Myocyte (in vitro differentiated cells): ENCODE measurements at places on chromosomes 2 and 18. TPM values are rescaled to one million over a fixed set of nuclear protein-coding genes. Genes with fewer than 3 reads are reported as not detected.

The PRSS56 gene
- total RNA-seq, result 2.5 and 6.5 TPM in 2 replicates

The IL36B gene
- total RNA-seq, result not detected in 2 replicates

The TMEFF2 gene
- 4.8 and 6.5 TPM in 2 replicates for total RNA-seq

The GALR1 gene
- not detected in 2 replicates for total RNA-seq

The HOXD13 gene
- total RNA-seq, result not detected in 2 replicates

The C2orf81 gene
- 0.26 and 1.4 TPM in 2 replicates for total RNA-seq

The EVA1A gene
- total RNA-seq, result 3.2 and 4.4 TPM in 2 replicates

The REG3A gene
- not detected in 2 replicates for total RNA-seq

DNA sequence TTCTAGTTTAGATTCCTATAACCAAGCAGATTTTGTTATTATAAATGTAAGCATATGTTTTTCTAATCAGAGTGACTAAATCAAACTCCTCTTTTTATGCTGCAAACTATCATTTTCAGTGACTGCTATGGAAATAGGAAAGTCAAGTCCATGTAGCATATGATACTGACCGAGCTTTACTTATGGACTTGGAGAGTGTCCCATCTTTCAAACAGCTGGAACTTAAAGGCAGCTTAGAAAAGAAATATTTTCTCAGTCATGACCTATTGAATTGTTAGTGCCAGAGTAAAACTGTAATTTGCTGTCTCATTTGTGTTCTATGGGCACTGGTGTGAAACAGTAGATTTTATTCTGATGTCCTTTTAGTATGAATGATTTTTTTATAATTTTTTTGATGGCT lies 76.7 kb downstream of the PHLPP1 start:
- no peak for DNase-seq

GRCh38 chr2:240387669-240388358 lies 47.6 kb upstream of the GPC1 start:
- peak; percentile 99 for DNase-seq

GRCh38 chr2:38497670-38498037 lies 105.1 kb downstream of the HNRNPLL start:
- no peak for DNase-seq

DNA sequence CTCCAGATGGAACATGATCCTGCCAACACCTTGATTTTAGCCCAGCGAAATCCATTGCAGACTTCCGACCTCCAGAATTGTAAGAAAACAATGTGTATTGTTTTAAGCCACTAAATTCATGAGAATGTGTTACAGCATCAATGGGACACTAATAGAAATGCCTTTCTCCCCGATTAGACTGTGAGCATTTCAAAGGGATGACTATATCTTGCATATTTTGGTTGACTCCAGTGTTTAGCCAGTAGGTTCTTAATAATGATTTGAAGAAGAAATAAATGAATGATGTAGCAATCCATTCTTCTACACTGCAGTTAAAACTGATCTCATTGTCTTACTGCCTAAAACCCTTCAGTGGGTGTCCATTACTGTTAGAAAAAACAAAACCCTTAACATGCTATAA lies 67.4 kb upstream of the ACVR1C start:
- peak; percentile 40 for DNase-seq

DNA sequence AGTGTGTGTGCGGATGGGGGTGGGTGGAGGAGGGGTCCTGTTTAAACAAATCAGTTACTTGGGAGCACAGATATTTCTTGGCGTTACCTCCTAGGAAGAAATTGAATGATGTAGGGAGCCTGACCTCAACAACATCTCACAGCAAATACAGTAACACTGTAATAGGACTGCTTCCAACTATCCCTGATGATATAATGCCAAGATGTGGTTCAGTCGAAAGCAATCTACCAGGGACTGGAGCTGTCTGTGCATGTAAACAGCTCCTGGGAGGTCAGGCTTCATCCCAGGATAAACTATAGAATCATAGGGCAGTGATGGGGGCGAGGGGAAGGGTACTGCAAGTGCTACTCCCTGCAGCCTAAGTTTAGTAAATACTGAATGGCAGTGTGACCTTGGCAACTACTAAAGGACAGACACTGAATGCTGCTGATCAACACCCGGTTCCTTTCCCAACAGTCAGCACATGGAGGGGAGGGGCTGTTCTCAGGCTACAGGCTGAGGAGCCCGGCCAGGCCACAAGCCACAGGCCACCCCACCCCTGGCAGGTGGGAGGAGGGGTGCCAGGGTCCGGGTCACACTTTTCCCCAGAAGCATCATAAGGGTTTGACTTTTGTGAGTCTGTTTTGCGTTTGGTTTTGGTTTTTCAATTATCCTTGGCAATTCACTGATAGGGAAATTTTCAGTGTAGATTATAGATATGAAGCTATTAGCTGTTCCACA lies 85.3 kb upstream of the ZNF397 start:
- DNase-seq, result peak; percentile 78

DNA sequence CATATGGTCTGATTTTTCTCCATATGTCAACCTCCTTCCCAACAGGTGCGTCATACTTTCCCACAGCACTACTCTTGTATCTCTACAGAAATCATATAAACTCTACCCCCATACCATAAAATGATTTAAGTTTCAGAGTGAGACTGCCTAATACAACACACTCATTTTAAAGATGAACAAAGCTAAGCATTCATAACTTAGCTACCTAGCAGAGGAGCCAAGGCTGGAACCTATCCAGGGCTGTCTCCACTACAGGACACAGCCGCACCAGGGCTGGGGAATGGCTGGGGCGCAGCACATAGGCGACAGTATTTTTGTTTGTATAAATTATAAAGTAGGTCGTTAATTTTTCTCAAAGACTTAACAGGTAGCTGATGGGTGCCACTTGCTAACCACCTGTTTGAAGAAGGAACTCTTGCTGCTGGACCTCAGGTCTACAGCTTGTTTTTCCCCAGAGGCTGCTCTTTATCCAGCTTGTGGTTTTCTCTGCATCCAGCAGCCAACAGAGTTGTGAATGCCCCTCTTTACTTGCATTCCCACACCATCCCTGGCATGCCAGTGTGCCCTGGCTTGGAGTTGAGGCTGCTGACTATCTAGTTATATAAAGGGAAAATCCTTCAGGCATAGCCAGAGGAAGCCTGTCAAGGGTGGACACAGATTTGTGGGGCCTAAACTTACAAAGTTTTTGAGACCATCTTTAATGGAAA lies 62.0 kb downstream of the HNRNPLL start:
- no peak for DNase-seq

- DNase-seq, result peak; percentile 78
Observed at GRCh38 chr2:164737612-164738081, 104.0 kb downstream of the COBLL1 start.

DNA sequence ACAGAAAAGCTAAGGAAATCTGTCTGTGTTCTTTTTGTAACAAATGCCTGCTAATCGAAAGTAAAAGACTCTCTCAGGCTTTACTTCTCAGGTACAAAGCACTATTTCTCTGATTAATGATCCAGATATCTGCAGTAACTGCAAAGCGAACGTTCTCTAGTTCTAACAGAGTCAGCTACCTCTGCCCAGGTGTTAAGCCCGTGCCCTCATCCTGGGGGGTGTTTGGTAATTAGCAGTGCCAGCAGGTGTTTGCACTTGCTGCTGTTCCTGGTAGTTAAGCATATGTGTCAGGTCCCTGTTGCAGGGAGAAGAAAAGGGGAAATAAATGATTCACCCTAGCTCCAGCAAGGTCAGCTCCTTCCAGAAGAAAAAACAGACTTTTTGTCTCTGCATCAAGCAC lies 58.8 kb upstream of the CRIM1 start:
- no peak for DNase-seq

DNA sequence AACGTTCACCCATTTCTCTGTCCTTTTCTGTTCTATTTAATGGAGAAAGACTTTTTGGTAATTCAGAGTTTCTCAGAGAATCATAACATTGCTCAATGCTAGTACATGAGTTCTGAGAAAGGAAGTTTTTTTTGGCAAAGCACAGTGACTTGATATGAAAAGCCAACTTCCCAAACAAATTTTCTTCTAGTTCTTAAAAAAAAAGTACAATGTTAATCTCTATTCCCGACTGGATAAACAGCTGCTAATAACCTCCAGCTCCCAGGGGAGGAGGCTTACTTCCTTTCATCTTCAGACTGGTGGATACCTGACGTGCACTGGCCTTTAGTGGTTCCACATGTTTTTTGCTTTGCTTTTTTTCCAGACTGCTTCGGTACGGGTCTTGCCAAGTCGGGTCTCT lies 284.6 kb upstream of the CCDC68 start:
- peak; percentile 57 for DNase-seq

- no peak for DNase-seq
Observed at GRCh38 chr2:222424729-222425671, 657 bp downstream of the SGPP2 start.

- no peak for DNase-seq
Observed at GRCh38 chr2:15980605-15981098, 40.3 kb downstream of the MYCN start.

DNA sequence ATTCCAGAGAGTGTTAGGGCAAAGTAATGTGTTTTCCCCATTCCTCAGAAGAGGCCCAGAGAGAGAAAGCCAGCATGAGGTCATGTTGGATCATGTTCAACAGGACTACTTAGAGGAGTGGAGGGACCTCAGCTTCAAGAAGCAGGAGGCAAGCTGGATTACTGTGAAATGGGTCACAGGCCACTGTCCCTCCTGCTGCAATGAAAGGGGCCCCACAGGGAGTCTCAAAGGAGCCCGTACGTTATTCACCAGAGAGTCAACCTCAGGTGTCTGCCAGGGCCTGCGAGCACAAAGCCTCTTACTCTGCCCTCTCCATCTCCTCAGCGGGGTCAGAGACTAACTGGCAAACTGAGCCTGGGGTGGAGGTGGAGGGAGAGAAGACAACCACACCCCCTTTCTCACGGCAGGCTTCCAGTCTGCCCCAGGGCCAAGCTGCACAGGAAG lies 27.2 kb upstream of the ACYP2 start:
- DNase-seq, result no peak

DNA sequence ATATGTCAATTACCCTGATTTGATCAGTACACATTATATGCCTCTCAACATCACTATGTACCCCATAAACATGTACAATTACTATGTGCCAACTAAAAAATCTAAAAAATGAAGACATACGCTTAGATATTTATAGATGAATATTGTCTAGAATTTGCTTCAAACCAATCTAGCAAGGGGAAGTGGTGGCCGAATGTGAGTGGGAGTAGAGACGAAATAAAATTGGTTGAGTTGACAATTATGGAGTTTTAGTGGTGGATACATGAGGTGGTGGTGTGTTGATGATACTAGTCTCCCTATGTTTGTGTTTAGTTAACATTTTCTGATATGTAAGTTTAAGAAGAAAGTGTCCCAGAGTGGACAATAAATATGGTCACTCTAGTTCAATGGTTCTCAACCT lies 49.0 kb downstream of the SDC1 start:
- no peak for DNase-seq

DNA sequence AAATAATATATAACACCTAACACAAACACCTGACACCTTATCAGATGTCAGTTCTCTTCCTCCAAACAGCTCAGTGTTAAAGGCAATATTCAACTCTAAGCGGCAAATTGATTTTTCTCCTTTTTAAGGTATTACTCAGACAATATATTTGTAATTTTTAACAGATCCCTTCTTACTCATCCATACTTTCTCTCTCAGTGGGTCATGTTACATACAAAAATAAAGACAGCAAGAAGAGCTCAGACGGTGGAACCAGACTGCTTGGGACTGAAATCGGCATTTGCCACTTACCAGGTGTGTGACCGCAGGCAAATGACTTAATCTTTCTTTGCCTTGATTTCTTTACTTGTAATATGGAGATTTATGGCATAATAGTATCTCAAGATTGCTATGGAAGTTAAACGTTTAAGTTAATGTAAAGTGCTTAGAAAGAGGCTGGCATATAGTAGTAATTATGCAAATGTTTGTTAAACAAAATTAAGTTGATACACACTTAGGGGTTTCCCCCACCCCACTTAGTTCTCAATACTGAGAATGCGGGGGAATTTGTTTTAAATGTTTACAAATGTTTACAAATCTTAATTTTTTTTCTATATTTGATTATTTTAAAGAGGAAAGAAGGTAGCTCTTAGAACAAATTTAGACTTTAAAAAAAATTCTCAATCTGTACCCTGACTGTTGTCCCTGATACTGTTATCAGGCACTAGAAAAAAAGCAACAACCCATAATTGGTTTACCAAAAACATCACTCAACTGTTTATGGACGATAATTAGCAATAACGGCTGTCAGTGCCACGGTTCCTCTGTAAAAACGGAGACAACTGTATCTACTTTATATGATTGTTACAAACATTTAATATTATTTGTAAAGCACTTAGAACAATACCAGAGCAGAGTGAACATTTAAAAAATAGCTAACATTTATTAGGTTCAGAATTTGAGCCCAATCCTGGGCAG lies 25.6 kb downstream of the MAP3K2 start:
- peak; percentile 24 for DNase-seq

GRCh38 chr18:50633992-50634391 lies 74.1 kb downstream of the MAPK4 start:
- DNase-seq, result no peak

GRCh38 chr2:127508631-127509034 lies 17.7 kb downstream of the IWS1 start:
- DNase-seq, result peak; percentile 98

- DNase-seq, result no peak
Observed at GRCh38 chr2:240229005-240229404, 88.5 kb upstream of the OTOS start.

DNA sequence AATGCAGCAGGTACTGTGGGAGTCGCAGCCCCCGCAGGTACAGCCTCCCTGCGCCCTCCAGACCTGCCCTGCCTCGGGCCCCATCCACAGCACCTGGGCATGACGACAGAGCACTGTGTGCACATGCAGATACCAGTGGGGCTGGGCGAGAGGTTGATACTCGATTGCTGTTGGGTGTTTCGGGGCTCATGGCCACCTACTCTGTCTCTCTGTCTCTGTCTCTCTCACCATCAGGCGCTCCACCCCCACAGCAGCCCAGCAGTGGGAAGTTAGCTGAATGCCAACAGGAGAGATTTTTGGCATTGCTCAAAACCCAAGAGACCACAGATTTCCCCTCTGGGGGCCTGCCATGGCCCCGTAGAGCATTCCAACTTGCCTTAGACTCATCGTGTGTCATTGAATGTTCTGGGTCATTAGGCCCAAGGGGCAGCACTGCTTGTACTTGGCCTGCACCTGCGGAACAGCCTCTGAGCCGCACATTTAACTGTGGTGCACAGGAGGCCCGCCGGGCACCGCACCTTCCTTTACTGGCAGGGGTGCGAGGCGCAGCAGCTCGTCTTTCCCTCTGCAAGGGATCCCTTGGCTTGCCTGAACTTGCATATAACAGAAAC lies 18.8 kb downstream of the KCNIP3 start:
- DNase-seq, result peak; percentile 74

- peak; percentile 27 for DNase-seq
Observed at GRCh38 chr2:220969348-220969747, 602.8 kb downstream of the EPHA4 start.

- no peak for DNase-seq
Observed at GRCh38 chr18:25240420-25240770, 111.6 kb downstream of the ZNF521 start.

GRCh38 chr2:196266855-196267254 lies 95.5 kb upstream of the STK17B start:
- no peak for DNase-seq

DNA sequence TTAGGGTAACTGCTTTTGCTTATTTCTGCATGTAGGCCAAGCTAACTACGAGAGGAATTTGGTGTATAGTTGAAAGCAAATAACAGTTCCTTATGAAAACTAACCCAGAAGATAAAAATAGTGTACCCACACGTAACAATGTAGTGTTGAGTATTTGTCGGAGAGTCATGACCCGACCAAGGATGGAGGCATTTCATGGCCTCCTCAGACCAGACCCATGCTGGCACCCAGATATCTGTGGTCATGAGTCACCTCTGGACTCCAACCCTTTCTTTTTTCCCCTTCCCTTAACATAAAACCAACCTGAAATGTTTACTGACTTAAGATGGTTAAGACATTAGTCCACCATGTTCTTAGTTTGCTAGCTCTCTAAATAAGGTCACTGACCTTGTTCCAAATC lies 318.7 kb downstream of the NOL4 start:
- DNase-seq, result no peak

GRCh38 chr2:54497763-54498680 lies 41.9 kb downstream of the SPTBN1 start:
- peak; percentile 61 for DNase-seq
